ENCODE measurements at places on chromosomes 11 and 22.
A peak's percentile ranks its signal among the peaks of the same experiment; 100 is the strongest.

DNA sequence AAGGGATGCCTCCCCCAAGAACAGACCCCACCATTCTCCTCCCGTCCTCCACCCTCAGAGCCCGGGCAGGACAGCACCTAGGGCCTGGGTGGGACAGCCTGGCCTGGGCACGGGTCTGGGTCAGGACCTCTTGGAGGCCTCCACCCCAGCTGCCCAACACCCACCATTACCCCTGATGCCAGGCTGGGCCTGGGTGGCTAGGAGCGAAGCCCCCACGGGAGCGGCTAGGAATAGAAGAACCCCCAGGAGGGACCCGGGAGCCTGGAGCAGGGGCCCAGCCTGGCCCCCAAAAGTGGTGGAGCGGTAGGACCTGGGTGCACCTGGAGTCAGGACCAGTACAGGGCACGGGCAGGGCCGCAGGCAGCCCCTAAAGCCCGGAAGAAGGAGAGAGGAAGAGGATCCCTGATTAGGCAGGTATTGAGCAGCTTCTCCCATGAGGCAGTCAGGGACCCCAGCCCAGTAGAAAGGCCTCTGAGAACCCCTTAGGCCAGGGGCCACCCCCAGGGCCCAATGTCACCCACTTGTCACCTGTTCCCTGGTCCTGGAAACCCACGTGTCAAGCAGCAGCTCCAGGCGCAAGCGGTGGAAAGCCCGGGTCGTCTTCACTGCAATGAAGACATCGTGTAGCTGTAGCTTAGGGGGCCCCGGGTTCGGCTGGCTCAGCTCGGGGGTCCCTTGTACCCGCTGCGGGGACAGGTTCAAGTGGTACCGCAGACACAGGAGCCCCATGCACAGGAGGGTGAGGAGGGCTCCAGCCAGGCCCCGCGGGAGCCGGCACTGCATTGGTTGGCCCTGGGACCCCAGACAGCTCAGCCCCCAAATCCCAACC is 575 bp downstream of the MFNG start:
- no peak for DNase-seq

- no peak for DNase-seq
Observed at GRCh38 chr11:70201882-70202861, 924 bp upstream of the FADD start.

DNA sequence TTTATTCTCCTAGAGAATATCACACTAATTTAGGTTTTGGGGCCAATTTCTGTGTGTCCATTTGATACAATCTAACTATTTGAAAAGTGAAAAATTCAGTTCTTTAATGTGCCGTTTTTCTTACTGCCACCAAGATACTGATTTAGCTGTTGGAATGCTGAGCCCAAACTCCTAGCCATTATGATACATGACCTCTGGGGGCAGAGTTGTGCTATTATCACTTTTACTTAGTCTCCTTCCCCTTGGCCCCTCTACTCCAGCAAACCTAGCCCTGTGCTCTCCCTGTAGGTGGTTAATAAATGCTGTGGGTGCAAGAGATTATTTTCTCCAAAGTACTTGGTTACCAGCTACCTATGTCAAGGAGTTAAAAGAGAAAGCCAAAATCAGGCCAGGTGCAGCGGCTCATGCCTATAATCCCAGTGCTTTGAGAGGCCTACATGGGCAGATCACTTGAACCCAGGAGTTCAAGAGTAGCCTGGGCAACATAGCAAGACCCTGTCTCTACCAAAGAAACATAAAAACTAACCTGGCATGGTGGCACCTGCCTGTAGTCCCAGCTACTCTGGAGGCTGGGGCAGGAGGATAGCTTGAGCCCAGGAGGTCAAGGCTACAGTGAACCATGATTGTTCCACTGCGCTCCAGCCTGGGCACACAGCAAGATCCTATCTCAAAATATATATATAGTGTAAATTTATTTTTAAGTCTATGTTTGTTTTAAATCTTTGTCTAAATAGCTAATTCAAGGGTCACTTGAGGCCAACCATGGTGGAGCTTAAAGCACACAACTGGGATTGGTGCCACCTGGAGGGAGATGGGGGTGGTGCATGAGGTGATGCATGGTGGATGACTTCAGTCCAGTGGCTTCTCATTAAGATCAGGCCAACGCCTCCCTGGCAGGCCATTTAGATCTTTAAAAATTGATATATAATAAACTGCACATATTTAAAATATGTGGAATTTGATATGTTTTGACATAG is 193.2 kb upstream of the PLET1 start:
- peak; percentile 55 for DNase-seq

DNA sequence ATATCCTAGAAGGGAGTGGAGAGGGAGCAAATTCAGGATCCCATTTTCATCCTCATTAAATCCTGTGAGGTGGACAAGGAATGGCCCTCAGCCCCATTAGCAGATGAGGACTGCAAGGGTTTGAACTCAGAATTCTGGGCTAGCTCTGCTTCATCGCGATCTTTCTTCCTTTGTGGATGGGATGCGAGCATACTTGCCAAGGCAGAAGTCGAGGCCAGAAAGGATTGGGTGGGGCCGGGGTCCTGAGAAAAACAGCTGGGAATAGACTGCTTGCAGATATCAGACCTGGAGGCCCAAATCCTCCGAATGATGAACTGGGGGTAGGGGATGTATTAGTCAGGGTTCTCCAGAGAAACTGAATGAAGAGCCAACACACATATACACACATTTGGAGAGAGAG is 179.0 kb downstream of the CHST1 start:
- no peak for DNase-seq

GRCh38 chr11:44223238-44223637 is 86.7 kb downstream of the ALX4 start:
- DNase-seq = no peak

DNA sequence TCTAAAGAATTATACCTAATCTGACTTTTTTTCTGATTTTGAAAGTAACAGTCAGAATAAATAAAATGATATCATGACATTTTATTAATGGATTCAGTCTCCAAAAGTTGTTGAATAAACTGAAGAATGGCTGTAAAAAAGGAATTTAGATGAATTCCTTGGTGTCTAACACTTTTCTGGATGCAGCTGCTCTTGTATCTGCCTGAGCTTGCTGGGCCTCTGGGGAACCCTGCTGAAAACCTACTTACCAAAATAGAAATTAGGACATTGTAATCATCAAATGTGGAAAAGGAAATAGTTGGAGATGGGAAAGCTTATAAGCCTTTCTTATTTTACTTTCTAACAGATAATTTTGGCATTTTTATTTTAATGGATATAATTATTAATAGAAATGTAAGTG is 315.7 kb upstream of the ANO5 start:
- no peak for DNase-seq

DNA sequence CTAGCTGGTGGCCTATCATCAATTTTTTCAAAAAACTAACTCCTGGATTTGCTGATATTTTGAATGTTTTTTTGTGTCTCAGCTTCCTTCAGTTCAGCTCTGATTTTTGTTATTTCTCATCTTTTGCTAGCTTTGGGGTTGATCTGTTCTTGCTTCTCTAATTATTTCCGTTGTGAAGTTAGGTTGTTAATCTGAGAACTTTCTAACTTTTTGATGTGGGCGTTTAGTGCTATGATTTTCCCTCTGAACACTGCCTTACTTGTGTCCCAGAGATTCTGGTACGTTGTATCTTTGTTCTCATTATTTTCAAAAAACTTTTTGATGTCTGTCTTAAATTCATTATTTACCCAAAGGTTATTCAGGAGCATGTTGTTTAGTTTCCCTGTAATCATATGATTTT is 19.1 kb downstream of the NARS2 start:
- DNase-seq = no peak

GRCh38 chr11:77435972-77436371 is 37.9 kb downstream of the PAK1 start:
- DNase-seq = no peak

GRCh38 chr11:72048766-72049460 is 31.4 kb downstream of the NUMA1 start:
- no peak for DNase-seq

DNA sequence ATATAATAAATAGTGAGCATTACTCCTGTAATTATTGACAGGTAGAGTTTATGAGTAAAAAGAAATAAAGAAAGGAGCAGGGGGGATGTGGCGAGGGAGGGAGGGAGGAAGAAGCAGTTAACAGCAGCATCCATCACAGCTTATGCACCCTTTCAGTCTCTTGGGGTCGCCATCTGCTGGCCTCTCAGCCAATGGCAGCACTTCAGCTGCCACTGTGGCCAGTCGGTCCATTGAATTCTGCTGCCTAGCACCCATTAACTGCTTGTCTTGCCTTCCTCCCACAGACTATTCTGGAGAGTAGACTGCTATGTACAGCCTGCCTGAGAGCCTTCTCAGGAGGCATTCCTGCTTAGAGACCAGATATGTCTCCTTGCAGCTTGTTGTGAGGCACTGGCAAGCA is 388.3 kb downstream of the TENM4 start:
- no peak for DNase-seq

GRCh38 chr22:18976197-18976751 is 40.2 kb upstream of the PRODH start:
- DNase-seq = no peak

Data from activated naive CD8-positive, alpha-beta T cell treated with anti-CD3 and anti-CD28 coated beads, Interleukin-2, amount 10 ng/mL, durations not matched to agents 7 days and 5 days (primary cell).